ENCODE measurements at places on chromosomes 2 and 18.

- DNase-seq, result no peak
Observed at GRCh38 chr2:187150670-187151069, 297.4 kb downstream of the CALCRL start.

GRCh38 chr18:50711386-50711785, 108.4 kb downstream of the MRO start:
- no peak for DNase-seq

GRCh38 chr2:166520604-166521003, 26.6 kb upstream of the SCN7A start:
- no peak for DNase-seq

DNA sequence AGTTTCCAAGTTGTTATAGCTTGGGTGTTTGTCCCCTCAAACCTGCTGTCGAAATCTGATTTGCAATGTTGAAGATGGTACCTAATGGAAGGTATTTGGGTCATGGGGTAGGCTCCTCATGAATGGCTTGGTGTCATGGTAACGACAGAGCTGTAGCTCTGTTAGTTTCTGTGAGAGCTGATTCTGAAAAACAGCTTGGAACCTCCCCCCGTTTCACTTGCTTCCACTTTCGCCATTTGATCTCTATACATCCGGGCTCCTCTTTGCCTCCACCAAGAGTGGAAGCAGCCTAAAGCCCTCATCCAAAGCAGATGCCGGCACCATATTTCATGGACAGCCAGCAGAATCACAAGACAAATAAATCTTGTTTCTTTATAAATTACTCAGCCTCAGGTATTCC, 1035.1 kb upstream of the SLC39A10 start:
- no peak for DNase-seq

- DNase-seq, result peak; percentile 33
Observed at GRCh38 chr2:130355172-130355577, 681 bp upstream of the PTPN18 start.
